ENCODE measurements at places on chromosomes 12 and 14. TPM values are rescaled to one million over a fixed set of nuclear protein-coding genes. Genes with fewer than 3 reads are reported as not detected.

DNA sequence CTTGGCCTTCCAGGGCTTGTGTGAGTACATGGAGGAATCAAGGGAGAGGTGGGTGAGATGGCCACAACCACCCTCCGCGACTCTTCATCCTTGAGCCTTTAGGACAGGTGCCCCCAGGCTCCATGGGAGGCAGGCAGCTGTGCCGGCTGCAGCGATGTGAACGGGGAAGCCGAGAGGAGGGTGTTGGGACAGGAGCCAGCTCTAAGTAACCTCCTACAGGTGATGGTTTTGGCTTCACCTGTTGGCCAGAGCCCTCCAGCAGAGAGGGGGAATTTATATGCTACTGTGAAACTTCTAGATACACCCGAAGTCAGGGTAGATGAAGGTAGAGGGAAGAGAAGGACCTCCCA is 132.2 kb upstream of the HIF1A start:
- no peak for DNase-seq

GRCh38 chr14:26008290-26008689 is 589.5 kb downstream of the NOVA1 start:
- DNase-seq = peak; percentile 22

- DNase-seq = no peak
Measured at GRCh38 chr12:15494329-15495046, 172.2 kb downstream of the PTPRO start.

DNA sequence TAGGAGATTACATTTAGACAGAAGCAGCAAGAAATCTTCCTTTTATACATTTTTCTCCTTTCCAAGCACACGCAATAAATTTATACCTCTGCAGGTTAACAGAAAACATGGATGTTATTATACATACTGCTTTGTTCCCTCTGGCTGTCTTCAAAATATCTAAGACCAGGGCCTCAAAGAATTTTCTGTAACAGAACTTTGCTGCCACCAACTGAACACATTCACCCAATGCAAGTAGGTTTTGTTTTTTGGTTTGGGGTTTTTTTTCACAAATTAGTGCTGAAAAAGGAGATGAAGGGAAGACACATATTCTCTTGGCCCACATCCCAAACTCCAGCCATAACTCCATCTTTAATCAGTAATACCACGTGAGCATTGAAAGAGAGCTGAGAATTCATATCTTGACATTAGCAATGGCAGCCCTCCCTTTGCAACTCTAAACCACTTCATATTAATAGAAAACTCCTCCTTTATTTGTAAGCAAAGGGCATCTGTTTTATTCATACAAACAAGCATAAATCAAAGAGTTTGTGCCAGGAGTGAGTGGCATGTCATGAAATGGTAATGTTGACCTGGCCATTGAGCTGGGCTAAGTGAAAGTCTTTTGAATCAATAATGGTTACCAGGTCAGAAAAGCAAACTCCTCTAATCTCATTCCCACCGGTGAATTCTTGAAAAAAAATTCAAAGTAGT is 150.8 kb upstream of the FSCB start:
- DNase-seq = no peak

Gene IFNG-AS1
- total RNA-seq = not detected

Measured in WTC11 (cell line).